ENCODE measurements at places on chromosomes 4 and X.
A peak's percentile ranks its signal among the peaks of the same experiment; 100 is the strongest.

- no peak for DNase-seq
Measured at GRCh38 chrX:13750812-13751211, 16.3 kb downstream of the OFD1 start.

- DNase-seq = no peak
Measured at GRCh38 chrX:120000490-120001246, 57.1 kb upstream of the NKAP start.

- peak; percentile 16 for DNase-seq
Measured at GRCh38 chr4:141133146-141133998, at the start of gene RNF150. Gene RNF150, minus strand, starts transcription at chr4:141133469.

GRCh38 chrX:41337140-41337539 lies 3.2 kb downstream of the DDX3X start:
- no peak for DNase-seq

DNA sequence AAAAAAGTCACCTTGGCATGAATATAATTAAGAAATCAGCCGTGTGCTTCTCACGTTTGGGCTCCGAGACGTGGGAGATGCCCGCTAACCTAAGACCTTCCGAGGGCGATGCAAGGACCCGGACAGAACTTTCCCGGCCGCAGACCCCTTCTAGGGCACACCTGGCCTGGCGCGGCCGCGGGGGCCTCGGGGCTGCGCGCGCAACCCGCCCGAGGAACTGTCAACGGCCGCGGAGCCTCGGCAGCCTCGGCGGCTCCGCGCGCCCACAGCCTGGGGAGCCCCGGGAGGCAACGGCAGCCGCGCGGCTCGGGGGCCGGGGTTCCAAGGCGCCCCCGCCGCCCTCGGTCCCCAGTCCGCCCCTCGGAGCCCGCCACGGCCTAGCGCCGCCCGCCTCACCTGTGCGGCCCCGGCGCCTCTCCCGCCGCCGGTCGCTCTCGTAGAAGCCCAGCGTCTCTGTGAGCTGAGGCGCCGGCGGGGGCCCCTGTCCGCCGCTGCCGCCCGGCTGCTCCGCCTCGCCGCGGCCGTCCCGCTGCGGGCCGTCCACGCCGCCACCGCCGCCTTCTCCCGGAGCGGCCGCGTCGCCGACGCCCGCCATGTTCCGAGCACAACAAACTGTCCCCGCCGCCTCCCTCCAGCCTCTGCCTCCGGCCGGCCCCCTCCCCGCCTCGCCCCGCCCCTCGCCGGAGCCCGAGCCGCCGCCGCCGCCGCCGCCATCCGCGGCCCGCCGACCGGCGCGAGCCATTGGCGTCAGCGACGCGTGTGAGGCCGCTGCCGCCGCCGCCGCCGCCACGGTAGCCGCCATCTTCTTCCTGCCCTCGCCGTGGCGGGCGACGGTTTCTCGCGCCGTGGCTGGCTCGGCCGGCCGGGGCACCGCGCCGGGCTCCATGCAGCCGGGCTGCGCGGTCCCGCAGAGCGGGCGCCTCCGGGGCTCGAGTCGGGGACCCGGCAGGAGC lies at the start of gene TAPT1:
TSS of gene TAPT1 (minus strand) at position 609 of the 953 bp plus-strand sequence. CDS start at position 595, 14 bp downstream.
- DNase-seq = peak; percentile 8
